Effector memory CD4-positive, alpha-beta T cell (primary cell): ENCODE measurements at places on chromosomes 3 and 15.

DNA sequence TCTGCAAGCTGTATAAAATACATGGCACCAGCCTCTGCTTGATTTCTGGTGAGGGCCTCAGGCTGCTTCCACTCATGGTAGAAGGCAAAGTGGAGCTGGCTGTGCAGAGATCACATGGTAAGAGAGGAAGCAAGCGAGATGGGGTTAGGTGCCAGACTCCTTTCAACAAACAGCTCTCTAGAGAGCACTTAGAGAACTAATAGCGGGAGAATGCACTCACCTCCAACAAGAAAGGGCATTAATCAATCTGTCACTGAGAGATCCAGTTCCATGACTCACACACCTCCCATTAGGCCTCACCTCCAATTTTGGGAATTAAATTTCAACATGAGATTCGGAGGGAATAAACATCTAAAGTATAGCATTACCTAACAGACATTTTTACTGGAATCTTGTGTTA lies 644.1 kb upstream of the ARRDC4 start:
- DNase-seq, result no peak

DNA sequence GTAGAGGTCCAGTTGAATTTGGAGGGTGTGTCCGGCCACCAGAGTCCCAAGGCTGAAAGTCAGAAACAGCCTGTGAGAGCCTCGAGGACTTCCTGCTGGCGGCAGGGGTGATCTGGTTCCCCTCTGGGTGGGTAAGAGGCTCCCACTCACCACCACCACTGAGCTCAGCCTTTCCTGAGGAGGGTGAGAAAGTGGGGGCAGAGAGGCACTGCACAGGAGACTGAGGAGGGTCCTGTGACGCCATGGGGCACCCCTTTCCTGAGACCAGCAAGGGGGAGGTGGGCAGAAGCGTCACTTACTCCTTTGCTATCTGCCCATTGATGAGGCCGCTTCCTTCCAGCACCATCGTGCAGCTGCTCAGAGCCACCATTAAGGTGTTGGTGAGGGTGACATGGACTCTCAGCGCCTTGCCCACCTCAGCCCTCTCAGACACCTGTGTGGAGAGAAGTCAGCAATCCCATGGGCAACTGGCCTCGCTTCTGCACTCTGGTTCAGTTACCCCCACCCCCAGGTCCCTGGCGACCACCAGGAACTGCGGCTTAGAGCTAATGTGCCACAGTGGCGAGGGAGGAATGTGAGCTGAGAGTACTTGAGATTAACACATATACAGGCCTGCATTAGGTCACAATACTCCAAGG lies 10.0 kb upstream of the TGM5 start:
- DNase-seq, result no peak

DNA sequence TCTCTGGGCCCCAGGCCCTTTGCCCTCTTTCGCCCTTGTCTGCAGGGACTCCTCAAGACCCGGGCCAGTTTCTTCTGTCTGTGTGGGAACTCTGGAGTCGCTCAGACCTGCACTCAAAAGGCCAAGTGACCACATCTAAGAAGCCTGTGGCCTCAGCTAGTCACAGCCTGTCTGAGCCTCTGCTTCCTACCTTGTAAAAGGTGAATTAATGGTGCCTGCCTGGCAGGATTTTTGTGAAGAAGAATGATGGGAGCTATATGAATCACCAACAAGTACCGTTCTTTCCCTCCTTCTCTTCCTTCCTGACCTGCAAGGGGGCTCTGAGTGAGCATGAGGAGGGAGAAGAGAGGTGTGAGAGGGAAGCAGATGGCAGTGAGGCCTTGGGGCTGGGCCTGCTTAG lies 7.5 kb downstream of the PLIN1 start:
- no peak for DNase-seq

DNA sequence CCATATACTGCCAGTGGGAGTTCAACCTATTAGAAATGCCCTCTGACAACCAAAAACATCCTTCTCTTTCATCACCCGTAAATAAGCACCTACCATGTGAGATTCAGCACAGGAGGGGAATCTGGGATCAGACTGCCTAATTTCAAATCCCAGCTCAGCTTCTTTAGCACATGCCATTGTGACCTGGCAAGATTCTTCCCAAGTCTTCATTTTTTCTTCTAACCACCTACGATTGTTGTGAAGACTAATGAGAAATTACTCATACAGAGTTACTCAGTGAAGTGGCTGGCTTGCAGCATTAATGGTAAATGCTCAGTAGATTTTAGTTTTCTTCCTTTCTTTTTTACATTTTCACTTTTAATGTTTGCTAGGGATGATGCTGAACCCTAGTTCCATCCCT lies 176.7 kb downstream of the PDZRN3 start:
- DNase-seq, result no peak

DNA sequence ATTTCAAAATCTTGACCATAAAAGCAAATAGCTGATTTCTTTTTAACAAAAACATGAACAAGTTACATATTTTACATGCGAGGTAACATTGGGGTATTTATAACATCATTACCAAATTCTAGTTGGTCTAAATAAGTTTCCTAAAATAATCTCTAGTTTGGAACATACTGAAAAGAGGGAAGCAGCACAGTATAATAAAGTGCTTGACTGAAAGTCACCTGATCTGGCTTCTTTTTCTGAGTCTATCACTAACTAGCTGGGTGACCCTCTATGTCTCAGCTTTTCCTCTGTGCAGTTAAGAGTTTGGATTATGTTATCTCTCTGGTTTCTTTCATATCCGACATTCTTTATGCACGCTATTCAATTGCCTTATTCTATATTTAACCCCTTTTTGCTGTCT lies 19.8 kb upstream of the CNTN4 start:
- no peak for DNase-seq

DNA sequence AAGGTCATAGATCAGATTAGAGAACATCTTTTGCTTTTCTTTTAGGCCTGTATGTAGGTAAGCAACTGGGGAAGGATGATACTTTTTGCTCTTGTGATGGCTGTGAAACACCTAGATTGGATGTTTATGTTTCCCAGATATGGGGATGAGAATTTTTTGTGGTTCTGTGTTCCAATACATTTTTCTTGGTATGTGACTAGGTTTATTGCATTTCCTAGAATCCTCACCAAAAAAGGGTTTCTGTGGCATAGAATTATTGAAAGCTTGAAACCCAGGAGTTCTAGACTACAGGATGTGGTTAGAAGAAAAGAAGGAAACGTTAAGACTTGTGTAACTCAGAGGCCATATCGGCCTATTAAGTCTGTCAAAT lies 25.8 kb downstream of the OXNAD1 start:
- no peak for DNase-seq

- DNase-seq, result no peak
Measured at GRCh38 chr3:81859524-81859923, 98.1 kb upstream of the GBE1 start.

GRCh38 chr3:73473898-73474416 lies 150.8 kb downstream of the PDZRN3 start:
- DNase-seq, result no peak

- DNase-seq, result no peak
Measured at GRCh38 chr3:120567370-120568201, 28.6 kb upstream of the NDUFB4 start.

DNA sequence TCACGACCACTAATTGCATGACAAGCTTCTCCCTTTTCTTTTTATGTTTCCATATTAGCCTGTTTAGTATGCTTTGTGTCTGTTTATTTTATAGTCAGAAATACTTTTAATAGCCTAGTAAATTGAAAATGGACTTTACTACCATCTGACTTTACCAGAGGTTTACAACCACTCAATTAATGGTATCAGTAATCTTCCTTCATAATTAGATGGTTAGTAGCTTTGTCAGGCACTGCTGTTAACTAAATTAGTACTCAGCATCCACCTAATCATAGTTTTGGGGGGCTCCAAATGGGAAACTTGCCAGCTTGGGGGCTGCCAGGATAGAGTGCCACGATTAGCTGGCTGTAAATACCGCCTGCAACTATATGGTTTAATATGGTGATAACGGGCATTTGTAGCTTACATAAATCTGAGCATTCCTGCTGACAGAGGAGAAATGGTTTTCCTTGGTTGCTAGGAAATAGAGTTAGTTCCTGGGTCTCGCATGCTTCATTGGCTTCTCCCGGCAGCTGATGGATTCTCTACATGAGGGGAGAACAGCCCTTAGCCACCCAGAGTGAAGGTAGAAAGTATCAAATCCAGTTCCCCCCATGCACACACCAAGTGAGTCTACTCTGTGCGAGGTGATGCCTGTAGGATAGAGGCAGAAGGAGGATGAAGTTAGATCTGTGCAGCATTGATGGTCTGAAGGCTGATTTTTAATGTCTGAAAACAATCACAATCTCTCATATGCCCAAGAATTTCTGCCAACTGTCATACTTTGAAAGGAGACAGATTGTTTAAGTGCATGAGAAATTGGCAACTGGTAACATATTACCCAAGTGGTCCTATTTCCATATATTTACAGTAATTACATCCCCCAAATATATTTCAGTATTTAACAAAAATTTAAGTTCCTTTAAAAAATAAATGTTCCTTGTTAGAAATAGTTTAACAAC lies 326.6 kb upstream of the PROK2 start:
- DNase-seq, result no peak

DNA sequence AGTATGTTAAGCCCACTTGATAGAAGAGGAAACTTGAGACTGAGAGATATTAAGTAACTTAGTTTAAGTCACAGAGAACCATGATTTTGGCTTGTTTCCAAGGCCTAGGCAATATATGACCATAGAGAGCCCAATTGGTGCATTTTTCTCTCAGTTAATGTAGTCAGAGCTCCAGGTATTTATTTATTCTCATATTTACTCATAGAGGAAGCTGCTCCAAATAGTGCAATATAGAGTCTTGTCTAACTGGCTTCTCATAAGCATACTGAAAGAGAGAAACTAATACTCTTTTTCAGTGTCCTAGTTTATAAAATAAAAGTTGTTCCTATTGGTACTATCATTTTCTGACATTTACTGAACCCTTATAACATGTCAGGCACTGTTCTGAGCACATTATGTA lies 15.2 kb downstream of the TRNT1 start:
- DNase-seq, result no peak

DNA sequence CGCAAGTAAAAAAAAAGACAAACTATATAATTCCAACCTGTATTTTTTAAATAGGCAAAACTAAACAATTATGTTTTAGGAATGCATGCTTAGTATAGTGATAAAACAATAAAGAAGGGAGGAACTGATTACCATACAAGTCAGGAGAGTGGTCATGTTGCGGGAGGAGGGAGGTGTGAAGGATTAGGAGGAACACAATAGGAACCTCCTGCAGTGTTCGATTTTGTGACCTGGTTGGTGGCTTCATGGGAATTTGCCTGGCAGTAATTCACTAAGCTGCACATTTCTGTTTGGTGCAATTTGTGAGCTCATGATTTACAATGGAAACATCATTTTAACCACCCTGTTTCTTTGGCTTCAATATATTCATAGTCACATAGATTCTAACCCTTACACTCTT lies 78.3 kb downstream of the TPRA1 start:
- no peak for DNase-seq

DNA sequence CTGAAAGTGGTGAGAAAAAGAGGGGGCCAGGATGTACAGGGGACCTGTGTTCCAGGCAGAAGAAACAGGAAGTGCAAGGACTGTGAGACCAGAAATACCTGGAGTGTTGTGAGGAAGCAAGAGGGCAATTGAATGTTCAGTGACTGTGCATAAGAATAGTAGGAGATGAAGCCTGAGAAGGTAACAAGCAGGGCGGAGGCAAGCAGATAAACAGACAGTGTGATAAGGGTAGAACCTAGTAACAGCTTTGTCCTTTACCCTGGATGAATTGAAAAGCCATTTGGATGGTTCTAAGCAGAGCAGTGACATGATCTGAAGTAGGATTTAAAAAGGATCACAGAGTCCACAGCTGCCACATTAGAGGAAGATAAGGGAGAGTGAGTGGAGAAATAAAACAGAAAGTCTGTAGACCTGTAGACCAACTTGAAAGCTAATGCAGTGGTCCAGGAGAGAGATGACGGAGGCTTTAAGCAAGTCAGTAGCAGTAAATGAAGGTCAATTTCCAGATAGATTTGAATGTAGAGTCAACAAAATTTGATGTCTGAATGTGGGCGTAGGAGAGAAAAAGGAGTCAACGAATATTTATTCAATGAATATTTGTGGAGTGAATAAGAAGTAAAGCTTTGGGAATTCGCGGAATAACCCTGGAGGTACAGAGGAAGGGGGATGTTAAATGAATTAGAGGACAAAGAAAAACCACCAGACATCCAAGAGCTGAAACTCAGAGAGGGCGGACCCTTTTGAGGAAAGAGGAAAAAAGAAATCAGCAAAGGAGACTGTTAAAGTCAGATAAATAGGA lies 4.2 kb upstream of the PLOD2 start:
- no peak for DNase-seq

DNA sequence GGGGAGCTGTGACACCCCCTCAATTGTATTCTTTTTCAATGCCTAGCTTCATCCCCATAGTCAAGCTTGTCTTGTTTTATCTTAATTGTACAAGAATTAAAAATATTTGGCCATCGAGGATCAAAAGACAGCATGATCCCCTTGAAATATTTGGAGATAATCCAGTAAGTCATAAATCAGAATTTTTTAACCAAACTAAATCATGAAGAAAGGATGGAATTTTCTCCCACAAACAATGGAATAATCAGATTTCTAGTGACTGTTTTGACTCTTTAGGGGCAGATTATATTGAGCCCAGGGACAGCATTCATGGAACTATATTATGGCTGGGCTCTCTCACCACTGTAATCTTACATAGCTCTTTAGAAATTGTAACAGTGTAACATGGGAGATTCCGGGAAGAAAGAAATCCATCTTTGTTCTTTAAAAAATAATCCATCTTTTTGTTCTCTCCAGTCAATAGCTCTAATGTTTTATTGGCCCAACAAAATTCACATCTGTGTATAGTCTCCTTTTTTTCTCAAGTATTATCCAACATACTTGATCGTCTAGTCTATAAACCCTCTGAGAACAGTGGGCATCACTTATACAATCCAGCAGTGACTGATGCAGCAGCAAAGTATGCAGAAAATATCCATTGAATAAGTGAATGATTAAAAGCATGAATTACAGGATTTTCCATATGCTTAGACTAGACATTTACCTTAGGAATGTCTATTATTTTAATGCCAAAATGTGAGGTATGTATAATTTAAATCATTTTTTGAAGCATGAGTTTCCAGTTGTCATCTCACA lies 277.0 kb upstream of the PLSCR5 start:
- no peak for DNase-seq

GRCh38 chr3:58164906-58165821 lies 45.6 kb downstream of the DNASE1L3 start:
- no peak for DNase-seq

- no peak for DNase-seq
Measured at GRCh38 chr15:71596672-71597071, 213.7 kb upstream of the NR2E3 start.
